ENCODE measurements at places on chromosomes 13 and 19.

GRCh38 chr13:27281420-27281819 is 10.8 kb downstream of the RASL11A start:
- DNase-seq: no peak

GRCh38 chr19:47309038-47309437 is 623 bp upstream of the C5AR1 start:
- no peak for DNase-seq

DNA sequence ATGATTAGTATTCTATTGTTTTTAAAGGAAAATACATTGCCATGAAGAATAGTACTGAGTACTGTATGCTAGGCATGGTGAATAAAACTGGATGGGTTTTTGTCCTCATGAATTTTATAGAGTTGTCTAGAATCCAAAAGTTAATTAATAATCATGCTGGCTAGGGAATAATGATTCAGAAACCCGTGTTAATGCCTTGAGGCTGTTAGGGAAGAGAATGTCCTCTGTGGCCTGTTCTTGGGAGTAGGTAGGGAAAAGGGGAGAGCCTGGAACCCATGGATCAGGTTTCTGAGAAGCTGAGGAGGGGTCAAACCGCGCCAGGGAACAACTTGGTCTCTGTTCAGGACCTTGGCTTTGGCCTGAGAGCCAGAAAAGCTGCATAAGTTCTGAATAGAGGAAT is 1376.3 kb upstream of the SLC10A2 start:
- no peak for DNase-seq

- no peak for DNase-seq
Observed at GRCh38 chr19:36392916-36393673, 14.1 kb upstream of the ZFP14 start.

GRCh38 chr13:81171065-81171647 is 830.2 kb upstream of the SPRY2 start:
- peak; percentile 5 for DNase-seq

GRCh38 chr19:3098515-3099346 is 4.6 kb downstream of the GNA11 start:
- no peak for DNase-seq

GRCh38 chr19:38850436-38850975 is 720 bp upstream of the HNRNPL start:
- DNase-seq: no peak

DNA sequence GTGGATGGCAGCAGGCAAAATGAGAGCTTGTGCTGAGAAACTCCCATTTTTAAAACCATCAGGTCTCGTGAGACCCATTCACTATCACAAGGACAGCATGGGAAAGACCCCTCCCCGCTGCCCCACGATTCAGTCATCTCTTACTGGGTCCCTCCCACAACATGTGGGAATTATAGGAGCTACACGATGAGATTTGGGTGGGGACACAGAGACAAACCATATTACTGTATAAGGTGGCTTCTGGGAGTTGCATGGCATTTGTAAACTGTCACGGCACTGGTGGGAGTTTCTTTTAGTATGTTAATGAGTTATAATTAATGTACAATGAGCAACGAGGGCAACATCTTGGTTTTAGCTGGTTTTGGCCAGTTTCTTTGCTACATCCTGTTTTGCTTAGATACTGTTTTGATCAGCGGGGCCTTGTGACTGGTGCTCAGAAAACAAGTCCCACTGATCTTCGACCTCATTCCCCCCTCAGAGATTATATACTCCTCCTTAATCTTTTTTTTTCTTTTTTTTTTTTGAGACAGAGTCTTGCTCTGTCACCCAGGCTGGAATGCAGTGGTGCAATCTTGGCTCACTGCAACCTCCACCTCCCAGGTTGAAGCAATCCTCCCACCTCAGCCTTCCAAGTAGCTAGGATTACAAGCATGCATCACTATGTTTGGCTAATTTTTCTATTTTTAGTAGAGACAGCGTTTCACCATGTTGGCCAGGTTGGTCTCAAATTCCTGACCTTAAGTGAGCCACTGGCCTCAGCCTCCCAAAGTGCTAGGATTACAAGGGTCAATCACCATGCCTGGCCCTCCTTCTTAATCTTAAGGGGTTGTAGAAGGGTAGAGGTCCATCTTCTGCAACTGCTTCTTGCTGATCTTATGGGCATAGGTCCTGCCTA is 21.3 kb upstream of the ZNF599 start:
- DNase-seq: no peak

DNA sequence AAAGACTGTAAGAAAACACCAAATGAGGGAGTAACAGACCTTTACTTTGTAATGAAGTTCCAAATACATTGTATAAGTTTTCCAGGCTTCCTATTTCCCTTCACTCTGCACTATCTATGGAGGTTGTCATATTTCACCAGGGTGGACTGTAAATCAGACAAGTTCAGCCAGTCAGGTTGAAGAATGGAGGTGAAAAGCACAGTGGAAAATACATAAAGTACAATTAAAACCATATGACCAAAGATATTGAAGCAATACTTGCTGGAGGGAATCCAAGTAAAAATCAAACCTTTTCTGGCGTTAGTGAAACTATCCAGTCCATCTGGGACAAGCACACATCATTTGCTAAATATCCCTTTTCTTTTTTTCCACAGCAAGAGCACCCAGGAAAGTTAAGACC is 3.2 kb downstream of the LHFPL6 start:
- DNase-seq: no peak

DNA sequence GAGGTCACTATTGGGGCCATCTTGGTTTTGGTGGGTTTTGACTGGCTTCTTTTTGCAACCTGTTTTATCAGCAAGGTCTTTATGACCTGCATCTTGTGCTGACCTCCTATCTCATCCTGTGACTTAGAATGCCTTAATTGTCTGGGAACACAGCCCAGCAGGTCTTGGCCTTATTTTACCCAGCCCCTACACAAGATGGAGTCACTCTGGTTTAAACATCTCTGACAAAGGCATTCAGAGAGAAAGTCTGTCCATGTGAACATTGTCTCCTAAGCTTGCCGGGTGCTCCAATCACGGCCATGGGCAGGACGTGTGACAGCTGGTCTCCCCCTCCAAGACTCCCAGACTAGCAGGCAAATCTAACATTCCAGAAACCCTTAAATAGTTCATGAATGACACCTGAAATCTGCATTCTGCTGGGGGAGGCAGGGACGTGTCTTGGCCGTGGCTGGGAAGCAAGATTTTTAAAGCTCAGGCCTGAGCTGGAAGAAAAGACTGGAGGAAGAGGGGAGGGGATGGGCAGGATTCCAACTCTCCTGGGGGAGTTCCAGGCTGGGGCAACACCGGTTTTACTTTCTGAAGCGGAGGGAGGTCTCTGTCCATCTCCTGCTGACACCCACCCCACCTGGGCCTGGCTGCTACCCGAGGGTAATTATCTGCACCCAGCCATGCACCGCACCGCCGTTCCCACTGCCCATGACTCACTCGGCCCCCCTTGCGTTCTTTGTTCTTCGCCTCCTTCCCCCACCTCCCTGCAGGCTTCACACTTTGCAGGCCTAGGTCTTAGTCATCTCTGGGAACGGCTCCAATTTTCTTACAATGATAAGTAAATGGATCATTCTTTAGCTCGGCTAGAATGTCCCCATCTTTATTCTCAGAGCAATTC is 11.6 kb upstream of the OR1M1 start:
- peak; percentile 55 for DNase-seq

- DNase-seq: no peak
Observed at GRCh38 chr13:39815345-39816111, 160.1 kb downstream of the COG6 start.

DNA sequence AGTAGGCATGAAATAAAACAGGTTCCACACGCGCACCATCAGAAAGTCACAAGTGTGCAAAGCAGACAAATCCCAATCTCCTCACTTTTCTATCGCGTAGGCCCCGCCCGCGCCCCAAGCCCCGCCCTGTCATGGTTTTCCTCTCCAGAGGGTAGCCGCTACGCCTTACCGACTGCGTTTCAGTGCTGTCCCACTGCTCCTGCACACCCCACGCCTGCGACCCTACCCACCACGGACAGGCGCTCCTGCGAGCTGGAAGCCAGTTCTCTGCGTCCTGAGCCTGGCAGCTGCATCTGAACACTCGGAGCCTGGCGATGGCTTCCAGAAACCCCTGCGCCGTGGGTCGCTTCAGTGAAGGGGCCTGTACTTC is 379 bp upstream of the ZNF470 start:
- DNase-seq: no peak

GRCh38 chr13:107807306-107808073 is 407.8 kb downstream of the LIG4 start:
- DNase-seq: no peak

- no peak for DNase-seq
Observed at GRCh38 chr19:13056052-13056660, 46.5 kb downstream of the LYL1 start.

DNA sequence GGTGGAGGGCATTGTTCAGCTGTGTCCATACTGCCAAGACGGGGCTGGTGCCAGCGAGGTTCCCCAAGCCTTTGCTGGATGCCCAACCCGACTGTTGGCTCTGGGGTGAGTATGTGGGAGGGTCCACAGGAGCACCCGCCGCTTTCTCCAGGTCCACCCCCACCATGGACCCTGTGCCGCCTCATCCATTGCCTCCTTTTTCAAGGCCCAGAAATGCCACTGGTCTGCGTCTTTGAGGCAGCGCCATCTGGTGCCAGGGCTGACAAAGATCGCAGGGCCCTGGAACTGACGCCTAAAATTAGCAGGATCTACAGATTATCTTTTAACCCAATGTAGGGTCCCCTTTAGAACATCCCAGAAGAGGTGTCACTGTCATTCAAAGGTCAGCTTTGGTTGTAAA is 34.6 kb downstream of the NFIX start:
- DNase-seq: no peak

DNA sequence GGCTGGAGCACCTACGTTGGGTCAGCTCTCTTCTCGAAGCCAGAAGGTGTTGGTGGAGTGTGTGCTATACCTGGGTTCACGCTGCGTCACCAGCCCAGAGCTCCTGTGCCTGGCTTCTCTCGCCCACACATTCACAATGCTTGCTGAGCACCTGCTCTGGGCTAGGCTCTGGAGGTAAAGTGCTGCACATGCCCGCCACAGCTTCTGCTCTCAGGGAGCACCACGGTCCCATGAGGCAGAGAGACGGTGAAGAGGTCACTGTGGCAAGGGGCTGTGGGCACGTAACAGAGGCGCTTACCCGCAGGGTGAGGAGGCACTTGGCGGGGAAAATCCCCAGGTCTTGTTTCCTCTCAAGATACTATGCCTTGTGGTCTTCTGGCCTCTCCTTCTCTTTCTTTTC is 174.2 kb downstream of the TEX29 start:
- no peak for DNase-seq

DNA sequence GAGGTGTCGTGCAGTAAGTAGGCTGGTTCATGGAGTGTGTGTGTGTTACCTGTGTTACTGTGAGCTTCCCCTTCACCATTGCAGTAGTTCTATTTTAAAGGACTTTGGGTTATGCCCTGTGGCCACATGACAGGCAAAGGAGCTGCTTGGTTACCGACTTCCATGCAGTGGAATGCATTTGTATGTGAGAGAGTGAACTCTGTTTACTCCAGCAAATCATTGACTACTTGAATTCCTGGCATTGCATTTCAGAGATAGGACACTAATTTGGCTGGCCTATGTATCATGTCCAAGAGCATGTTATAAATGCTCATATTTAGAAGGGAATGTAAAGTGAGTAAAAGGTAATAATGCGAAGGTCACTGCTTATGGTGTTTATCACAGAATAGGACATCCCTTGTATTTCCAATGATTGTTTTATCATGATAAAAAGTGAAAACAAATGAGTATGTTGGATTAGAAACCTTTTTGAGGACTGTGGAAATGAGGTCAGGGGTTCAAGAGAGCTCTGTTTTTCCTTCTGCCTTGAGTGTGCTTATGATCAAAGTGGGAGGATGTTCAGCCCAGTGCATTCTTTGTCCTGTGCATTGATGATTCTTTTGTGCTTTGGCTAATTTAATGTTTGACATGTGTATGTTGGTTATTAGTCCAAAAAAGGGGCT is 156.5 kb downstream of the LMO7 start:
- DNase-seq: no peak

DNA sequence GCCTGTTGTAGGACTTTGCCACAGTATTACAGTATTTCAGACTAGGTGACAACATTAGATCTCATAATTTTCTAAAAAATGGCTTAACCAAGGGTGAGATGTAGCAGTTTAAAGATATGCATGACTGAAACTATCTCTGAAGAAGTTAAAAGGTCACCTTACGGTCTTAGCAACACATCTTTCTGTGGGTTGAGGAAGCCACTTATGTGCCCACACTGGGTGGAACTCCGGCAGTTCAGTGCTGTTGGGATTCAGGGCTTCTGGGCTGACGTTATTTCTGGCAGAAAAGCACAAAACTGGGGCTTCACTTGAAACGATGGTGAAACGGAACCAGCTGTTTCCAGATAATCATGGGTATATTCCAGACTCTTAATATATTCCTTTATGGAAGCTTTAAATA is 697.3 kb downstream of the PCDH9 start:
- DNase-seq: no peak

GRCh38 chr13:44298314-44298713 is 75.3 kb upstream of the SERP2 start:
- no peak for DNase-seq

DNA sequence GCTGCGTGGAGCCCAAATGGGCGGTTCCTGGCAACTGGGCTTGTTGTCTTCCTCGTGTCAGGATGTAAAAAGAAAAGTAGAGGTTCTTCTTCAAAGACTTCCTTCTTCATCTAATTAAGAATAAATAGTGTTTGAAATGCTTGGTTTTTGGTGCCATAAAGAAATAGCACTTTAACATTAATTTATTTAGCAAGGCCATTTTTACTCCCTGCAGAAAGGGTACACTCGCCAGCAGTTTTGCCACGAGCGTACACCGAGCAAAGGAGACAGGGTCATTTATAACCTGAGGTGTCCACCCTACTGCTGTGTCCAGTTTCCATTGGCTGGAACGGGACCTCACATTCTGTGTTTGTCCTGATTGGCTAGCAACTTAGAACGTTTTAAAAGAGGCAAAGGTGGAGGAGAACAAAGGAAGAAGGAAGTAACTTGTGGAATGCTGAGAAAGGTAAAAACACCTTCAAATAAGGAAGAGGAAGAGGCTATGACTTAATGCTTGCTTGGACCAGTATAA is 21.8 kb upstream of the OR10H1 start:
- DNase-seq: no peak

- DNase-seq: no peak
Observed at GRCh38 chr19:35136977-35137702, 1.5 kb upstream of the FXYD1 start.

GRCh38 chr19:33444562-33445441 is 71.3 kb downstream of the CEBPG start:
- DNase-seq: no peak

DNA sequence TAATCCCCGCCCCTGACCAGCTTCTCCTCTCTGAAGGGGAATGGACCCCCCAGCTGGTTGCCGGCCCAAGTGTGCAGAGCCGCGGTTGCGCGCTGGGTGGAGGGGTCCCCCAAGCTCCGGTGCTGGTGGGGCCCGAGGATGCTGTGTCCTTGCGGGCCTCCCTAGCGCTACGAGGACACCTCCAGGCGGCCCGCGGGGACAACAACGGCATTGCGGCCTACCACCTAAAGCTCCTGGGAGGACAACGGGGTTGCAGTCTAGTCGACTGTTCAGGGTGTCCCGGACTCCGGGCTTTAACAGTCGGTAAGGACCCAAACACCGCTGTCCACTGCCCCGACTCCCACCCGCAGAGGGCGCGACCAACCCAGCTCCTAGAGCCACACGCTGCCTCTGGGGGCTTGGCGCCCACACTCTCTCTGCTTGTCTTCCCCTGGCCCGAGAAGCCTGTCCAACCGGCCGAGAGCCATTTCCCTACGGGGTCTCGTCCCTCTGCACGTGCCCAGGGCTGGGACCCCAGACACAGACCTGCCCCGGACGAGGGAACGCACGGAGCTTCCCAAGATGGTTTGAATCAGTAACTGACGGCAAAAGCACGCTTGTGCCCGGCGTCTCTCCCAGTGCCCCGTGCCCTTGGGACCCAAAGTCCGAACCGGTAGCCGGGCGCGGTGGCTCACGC is 927 bp upstream of the SDHAF1 start:
- DNase-seq: no peak

- no peak for DNase-seq
Observed at GRCh38 chr19:1269478-1270212, 513 bp downstream of the CIRBP start.

Data from brain pericyte (primary cell).